ENCODE measurements at places on chromosomes 5 and 9.

- DNase-seq = no peak
Measured at GRCh38 chr5:172892713-172893112, 58.7 kb downstream of the ERGIC1 start.

DNA sequence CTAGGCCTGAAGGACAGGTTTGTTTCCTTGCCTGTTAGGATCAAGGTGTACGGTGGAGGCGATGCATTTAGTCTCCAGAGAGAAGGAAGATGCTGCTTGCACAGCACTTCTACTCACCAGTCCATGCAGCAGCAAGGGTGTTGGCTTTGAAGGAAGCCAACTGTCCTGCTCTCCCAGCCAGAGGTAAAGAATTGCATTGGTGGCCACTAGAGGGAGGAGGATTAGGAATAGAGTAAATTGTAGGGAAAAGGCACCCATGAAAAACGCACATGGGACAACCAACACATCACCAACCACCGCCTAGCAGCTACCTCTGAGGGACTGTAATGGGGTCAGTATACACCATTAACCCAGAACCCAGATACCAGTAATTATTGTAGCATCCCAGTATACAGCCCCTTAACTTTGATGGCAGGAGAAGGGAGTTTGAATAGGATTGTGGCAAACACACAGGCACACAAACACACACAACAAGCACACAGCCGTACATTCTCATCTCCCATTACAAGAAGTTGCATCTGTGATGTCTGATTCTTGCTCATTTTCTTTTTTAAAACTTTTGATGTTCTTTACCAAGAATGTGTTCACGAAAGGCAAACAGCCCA is 267.7 kb downstream of the ADAMTS6 start:
- no peak for DNase-seq

DNA sequence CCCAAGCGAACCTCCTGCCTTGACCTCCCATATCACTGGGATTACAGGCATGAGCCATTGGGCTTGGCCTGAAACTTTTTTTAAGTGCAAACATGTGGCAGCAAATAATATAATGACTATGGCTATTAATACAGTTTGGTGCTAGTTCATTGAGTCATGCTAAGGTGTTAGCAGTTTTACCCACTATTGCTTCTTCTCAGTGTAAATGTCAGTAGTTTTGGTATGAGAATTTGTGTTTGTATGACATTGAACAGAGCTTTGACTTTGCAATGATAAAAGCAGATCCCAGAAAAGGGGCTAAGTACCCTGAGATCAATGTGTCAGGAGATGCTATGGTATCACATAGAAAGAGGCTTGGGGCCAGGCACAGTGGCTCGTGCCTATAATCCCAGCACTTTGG is 67.2 kb downstream of the WDR41 start:
- no peak for DNase-seq

DNA sequence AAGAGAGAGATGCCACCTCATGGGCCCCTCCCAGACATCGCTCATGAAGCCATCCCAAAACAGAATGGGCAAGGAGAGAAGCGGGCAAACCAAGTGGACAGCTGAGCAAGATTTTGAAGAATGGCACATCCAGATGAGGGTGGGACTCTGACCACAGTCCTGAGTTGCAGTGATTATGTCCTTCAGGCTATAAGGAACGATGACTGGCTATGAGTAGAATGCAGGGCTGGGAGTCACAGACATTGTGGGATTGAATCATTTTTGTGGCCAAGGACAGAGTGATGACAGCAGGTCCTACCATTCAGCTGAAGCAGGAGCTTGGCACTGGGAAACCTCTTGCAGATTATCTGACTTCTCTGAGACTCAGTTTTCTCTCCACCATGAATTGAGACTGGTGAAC is 245.7 kb upstream of the SLC30A5 start:
- no peak for DNase-seq
